ENCODE measurements at places on chromosomes 13 and 19.

GRCh38 chr19:16144216-16144581 lies 714 bp downstream of the HSH2D start:
- no peak for DNase-seq

DNA sequence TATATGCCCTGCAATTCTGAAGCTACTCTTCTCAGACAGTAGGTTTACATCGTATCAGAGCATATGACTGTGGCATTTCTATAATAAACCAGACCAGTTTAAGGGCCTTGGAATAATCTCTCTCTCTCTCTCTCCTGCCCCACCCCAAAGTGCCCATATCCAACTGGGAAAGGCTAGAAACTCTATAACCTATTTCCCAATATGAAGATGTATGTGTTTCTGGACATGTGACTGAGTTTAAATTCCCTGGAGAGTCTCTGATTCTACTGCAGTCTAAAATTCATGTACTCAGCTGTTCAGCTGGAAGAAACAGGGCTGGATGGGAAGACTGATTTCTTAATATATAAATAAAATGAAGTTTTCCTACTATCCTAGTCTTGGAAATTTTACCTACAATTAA lies 91.9 kb upstream of the MBNL2 start:
- no peak for DNase-seq

DNA sequence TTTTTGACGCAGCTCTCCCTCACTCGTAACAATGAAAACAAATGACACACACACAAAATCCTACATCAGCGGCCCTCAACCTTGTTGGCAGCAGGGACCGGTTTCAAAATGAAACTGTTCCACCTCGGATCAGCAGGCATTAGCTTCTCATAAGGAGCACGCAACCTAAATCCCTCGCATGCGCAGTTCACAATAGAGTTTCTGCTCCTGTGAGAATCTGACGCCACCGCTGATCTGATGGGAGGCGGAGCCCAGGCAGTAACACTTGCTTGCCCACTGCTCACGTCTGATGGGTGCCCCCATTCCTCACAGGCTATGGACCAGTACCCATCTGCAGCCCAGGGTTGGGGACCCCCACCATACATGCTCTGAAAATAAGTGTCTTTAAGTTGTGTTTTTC lies 43.4 kb downstream of the DHRS12 start:
- DNase-seq = no peak

- no peak for DNase-seq
Measured at GRCh38 chr19:661427-662196, 1.4 kb downstream of the RNF126 start.

DNA sequence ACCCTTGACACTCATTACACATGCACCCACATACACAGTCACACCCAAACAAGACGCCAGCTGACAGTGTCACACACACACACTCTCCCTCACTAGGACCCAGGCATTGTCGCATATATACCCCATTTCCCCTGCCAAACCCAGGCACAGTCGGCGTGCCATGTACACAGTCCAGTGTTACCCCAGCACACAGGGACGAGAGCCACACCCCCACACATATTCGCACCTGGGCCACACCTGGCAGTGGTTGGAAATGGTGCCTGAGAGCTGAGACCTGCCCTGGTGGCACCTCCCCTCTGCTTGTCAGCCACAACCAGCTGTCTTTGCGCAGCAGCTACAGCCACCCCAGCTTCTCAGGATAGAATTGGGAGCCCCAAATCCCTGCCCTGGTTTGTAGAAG lies 9.0 kb downstream of the NFIX start:
- no peak for DNase-seq

- DNase-seq = no peak
Measured at GRCh38 chr13:44796597-44797490, 192.4 kb downstream of the NUFIP1 start.

DNA sequence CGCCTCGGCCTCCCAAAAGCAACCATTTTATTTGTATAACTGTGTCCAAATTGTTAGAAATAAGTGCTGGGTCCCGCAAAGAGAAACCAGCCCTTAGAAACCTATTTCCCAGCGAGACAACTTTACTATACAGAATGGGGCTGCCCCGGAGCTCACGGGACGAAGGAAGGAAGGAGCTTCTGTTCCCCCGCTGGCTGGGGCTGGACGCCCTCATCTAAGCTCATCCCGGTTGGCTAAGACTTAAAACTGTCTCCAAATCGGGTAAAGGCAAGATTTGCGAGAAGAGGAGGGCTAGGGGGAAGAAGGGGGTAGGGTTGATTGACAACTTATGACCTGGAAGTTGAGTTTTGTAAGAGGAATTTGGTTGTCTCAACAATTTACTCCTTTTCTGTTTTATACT lies 12.3 kb upstream of the BSG start:
- DNase-seq = no peak

DNA sequence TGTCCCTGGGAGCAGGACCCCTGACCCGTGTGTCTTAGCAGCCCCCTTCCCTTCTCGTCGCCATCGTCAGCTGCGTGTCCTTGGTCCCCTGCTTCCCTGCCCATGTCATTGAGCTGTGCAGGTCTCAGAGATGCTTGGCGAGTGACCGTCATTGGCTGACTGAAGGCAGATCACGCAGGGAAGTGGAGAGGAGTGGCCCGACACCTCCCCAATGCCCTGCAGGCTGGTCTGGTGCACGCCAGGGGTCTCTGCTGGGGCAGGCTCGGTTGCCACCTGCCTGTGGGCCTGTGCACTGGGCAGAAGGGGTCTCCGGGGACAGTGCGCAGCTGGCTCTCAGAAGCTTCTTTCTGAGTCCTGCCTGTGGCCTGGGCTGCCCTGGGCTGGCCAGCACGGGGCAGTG lies 6.2 kb downstream of the GNA11 start:
- no peak for DNase-seq

DNA sequence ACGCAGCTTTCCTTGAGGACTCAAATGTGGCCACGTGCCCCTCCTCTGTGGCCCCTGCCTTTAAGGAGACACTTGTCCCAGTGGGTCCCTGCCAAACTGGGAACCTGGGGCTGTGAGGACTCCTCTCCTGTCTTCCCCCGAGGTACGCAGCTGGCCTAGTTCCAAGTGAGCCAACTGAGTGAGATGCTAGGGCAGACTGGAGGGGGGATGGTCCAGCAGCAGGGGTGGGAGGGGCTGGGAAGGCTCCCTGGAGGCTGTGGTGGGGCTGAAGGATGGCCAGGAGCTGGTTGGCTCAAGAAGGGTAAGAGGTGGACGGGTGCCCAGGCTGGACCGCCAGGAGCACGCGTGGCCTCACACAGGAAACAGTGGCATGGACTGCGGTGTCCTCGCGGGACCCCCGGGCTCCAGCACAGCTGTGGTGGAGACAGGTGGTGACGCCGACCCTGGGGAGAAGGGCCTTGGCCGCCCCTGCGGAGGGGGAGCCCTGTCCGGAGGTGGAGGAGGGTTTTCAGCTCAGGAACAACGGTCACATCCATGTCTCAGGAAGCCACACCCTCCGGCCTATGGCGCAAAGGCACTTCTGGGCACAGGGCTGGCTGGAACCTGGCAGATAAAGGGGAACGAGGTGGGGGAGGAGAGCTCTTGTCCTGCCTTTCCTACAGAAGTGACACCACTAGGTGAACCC lies 45.8 kb downstream of the MLLT1 start:
- no peak for DNase-seq

DNA sequence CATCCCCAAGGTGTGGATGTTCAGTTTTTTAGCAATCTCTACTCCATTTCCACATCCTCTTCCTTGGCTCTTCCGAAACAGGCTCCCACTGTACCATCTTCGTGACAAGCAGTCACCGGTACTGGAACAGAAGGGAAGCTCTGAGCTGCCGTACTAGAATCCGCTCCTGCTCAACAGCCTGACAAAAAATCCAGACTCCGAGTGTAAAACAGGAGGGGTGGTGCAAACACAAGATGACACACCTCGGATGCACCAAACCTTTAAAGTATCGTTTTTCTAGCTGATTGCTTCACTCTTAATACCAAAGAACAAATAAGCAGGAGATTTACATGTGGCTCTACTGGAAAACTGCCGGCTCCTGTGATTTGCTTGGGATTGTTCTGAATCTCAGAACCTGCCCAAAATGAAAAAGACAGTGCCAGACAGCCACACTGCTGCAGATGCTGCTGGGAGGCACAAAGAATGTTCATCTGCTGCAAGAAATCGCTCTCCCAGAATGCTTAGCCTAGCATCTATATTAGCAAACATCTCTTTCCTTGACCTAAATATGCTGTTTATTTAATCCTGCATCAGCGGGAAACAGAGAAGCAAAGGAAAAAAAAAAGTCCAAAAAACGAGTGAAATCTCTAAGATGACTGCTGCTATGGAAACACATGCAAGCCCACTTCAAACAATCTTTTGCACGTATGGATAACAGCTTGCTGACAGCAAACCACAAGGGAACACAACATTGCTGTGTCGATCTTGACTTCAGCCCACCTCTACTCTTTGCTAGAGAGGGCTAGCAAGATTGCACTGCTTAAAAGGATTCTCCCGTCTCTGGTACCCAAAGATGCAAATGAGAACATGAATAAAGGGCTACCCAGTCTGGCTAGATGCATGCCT lies 38.0 kb upstream of the DOCK9 start:
- no peak for DNase-seq

GRCh38 chr13:20708216-20708615 lies 4.7 kb downstream of the IL17D start:
- DNase-seq = no peak

- DNase-seq = no peak
Measured at GRCh38 chr13:72536714-72537394, 190.6 kb downstream of the MZT1 start.

GRCh38 chr13:39402221-39402970 lies 200.6 kb downstream of the LHFPL6 start:
- DNase-seq = no peak

DNA sequence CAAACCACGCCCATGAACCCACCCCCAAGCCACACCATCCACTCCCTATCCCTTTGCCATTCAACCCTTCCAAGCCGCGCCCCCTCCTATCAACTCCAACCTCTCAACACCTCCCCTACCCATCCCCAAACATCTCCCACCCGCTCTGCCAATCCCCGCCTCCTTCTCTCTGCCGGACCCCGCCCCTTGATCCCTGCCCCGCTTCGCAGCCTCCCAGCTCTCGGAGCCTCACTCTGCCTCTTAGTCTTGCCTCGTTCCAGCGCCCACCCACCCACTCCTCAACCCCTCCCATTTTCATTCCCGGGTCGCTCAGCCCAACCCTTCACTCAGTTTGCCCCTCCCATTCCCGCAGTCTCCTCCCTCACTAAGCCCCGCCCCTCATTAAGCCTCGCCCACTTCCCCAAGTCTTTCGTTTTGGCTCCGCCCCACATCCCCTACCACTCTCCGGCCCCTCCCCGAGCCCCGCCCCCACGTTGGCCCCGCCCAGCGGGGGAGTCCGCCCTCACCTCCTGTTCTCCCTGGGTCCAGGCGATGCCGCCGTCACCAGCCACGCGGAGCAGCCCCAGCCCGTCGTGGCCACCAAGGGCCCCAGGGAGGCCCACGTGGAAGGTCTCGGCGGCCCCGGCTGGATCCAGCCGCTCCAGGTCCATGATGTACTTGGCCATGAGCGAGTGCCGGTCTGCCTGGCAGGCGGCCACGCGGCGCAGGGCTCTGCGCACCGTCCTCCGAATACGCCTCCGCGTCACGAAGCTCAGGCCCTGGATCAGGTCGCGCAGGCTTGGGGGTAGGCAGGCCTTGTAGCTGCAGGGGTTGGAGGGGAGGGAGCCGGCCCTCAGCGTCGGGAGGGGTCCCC lies 5.7 kb downstream of the JAK3 start:
- no peak for DNase-seq

- DNase-seq = no peak
Measured at GRCh38 chr13:24282256-24282655, 27.1 kb upstream of the C1QTNF9 start.

DNA sequence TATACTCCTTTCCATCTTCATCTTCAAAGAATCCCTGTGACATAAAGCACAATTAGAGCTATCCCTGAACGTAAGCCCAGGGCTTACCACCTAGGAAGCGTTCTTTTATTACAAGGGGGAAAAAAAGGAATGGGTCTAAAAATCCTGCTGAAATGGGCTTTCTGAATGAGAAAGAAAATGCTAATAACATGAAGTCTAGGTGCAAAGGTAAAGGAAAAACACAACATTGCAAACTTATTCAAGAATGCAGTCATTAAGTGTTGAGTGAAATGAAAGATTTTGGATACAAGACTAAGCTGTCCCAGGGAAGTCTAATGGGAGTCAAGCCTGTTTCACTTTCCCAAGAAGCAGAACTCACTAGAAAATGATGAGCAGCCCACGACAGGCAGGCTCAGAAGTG lies 55.3 kb upstream of the SLC15A1 start:
- no peak for DNase-seq

DNA sequence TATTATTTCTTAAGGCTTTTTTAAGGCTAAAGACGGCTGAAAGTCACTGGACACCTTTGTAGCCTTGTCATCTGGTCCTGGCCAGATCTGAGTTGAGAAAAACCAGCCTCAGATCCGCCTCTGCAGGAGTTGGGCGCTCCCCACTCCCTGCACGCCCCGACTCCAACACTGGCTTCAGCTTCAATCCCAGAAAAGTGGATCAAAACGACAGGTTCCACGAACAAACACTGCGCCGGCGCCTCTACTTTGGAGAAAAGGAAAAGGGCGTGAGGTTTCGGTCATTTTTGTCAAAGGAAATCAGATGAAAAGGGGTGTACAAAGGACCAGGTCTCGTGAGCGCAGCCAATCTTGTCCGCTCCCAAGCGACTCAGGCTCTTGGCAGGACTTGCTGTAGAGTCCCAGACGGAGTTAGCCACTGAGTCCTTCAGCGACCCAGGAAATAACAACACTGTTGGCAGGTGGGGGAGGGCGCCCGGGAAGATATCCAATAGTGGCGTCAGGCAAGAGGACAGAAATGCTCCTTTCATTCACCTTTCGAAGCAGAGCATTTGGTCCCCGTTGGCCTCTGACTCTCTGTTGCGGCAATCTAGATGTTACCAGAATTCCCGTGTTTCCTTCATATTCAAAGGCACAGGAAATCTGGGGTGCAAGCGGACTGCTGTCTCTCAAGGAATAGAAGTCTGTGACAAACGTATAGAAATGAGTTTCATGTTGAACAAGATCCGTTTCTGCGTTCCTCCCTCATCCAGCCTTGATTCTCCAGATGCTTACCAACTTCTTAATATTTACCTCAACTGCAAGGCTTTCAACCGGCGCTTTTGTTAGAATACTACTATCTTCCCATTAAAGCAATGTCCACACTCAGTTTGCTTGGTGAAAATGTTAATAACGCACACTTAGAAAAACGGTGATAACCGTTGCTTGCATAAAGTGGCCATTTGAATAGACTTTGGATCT lies 1.8 kb upstream of the CCNA1 start:
- DNase-seq = no peak

DNA sequence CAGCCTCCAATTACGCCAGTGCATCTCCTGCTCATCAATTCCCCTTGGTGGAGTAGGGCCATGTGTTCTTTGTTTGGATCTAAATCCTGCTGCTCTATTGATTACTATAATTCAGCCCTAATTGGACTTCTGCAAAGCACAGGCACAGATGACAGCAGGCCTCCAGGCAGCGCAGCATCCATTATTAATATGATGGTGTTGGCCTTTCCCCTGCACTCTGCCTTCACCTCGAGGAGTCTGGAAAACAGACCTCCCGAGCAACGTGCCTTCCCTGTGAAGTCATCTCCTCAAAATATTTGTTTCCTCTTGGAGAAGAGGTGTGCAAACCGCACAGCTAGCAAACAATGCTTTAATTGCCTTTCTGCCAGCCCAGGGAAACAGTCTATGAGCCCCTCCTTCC lies 92.5 kb downstream of the UQCRFS1 start:
- DNase-seq = no peak

Measured in iPS DF 6.9 (cell line).